Stimulated activated CD4-positive, alpha-beta T cell treated with anti-CD3 and anti-CD28 coated beads, Interleukin-1b, Interleukin-23, amount 100 ng/mL, for 1 hour (primary cell): ENCODE measurements at places on chromosomes 3 and 15.

DNA sequence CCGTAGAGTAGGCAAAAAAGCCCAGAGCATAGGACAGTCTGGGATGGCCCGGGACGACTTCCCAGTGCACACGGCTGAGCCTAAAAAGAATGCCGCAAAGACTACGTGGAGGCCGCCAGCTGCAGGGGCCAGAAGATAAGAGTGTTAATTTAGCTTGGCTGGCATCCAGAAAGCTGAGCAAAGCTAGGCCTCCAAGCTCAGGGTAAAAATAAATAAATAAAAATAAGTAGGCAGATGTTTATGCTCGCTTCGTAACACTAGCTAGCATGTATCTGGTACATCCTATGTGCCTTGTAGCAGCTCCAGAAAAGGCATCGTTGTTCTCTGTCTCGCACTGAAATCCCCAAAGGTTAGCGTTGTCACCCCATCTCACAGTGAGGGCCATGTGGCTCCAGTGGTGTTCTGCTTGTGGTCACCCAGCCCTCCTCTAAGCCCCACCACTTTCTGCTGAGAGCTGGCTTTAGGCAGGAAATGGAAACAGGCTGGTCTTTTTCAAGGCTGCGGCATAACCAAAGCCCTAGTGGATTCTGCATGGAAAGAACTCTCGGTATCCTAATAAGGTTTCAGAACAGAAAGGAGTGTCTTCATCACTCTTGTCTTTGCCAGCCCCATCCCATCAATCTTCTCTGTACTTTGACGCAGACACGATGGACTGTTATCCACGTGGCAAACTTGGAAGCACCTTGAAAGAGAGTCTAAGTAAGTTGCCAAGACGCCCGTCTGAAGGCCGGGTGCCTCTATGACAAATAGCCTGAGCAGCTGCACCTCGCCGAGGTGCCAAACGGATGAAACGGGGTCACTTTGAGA is 58.1 kb upstream of the MEF2A start:
- DNase-seq, result no peak

GRCh38 chr15:89937365-89938350 is 24.9 kb upstream of the ARPIN start:
- DNase-seq, result no peak

GRCh38 chr3:12444582-12445471 is 39.5 kb upstream of the TSEN2 start:
- DNase-seq, result no peak

DNA sequence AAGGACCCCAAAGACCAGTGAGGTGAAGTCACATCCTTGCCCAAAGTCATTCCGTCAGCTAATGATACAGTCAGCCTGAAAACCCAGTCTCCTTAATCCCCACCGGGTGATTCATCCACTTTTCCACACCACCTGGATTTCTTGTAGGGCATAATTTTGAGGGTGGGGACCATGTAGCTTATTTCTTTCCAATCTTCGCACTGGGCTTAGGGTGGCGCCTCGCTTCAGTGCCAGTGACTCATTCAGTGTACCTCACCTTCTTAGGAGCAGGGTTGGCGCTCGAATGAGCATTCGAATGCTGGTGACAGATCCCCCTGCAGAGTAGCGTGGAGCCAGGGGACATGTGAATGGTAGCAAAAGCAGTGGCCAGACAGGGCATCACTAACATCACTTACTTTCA is 24.0 kb downstream of the BMF start:
- no peak for DNase-seq

DNA sequence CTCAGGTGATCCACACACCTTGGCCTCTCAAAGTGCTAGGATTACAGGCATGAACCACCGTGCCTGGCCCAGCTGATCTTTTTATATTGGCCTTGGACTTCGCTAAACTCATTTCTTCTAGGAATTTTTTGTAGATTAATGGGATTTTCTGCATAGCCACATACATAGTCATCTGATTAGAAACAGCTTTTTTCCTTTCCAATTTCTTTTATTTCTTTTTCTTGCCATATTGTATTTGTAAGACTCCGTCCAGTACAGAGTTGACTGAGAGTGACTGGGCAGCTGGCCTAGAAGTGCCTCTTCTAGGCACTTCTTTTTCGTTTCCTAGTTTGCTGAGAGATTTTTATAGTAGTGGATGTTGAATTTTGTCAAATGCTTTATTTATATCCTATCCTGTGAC is 37.4 kb downstream of the ARIH1 start:
- DNase-seq, result no peak

- DNase-seq, result peak; percentile 49
These were observed at the start of gene MAP2K5 for GRCh38 chr15:67542420-67543347. Gene MAP2K5 (plus strand): TSS chr15:67542703. CDS start chr15:67543336, 633 bp downstream.

DNA sequence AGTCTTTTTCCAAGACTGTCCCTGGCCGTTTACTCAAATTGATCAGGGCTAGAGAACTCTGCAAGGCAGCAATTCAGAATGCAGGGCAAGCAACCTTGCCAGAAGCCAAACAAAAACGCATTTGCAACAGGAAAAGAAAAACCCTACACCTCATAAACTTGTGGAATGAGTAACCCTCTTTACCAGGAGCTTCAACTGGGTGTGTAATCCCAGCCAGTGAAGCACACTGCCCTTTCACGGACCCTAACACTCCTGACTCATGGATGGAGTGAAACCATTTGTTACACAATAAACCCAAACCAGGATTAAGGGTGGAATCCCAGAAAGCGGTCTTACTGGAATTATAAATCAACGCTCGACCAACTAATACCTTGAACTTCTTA is 14.8 kb upstream of the LDHAL6B start:
- DNase-seq, result no peak

DNA sequence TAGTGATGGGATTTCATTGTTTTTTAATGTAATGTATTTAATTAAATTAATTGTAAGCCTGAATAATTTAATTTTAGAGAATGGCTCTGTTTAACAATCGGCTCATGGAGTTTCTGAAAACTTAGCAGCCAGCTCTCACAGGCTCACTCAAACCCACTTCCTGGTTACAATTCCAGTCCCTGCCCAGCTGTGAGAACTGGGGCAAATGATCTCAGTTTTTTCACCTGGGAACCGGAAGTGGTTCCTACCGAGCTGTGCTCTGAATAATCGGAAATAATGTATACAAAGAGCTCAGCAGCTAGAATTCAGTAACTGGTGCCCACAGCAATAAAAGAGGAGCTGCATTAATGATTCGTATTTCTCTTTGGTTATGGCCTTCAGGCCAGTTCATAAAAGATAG is 244.3 kb upstream of the MCTP2 start:
- no peak for DNase-seq

DNA sequence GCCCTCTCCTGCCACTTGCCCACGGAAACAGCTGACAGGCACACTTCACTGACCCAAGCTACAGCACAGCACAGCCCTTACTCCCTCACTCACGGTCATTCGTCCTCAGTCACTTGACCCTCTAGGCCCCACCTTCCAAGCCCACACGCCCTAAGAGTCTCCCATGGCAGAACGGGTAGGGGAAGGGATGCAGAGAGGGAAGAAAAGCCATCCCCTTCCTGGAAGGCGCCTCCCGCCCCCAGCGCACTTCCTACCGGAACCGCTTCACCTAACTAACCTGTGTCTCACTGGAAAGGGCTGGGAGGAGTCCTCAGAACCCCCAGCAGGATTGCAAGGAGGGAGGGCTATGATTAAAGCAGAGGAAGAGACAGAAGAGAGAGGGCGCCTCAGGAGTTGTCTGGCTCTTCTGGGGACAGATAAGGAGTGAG is 22.9 kb downstream of the EPHB3 start:
- DNase-seq, result no peak

DNA sequence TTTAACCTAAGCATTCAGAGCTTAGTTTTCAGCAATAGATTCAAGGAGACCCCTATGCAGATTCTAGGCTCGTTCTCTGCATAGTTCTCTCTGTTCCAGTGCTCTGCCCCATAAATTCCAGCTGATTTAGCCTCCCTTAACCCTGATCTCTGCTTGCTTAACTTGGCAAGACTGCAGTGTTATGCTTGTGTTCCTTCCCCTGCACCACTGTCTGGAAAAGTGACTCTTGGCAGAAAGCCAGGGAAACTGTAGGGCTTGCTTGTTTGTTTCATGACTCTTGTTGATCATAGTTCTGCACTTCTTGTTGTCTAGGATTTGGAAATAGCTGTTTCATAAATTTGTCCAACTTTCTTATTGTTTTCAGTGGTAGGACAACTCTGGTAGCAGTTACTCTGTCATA is 40.1 kb downstream of the ANAPC13 start:
- DNase-seq, result no peak

DNA sequence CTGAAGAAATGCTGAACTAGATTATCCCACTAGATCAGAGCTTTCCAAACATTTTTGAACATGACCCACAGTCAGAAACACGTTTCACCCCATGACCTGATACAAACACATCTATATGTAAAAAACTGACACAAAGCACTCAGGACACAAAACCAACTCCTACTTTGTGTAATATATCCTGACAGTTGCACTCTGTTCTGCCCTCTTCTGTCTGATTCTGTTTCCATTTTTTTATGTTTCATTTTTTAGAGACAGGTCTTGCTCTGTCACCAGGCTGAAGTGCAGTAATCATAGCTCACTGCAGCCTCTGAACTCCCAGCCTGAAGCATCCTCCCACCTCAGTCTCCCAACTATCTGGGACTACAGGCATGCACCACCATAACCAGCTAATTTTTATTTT is 15.8 kb upstream of the RFTN1 start:
- no peak for DNase-seq

DNA sequence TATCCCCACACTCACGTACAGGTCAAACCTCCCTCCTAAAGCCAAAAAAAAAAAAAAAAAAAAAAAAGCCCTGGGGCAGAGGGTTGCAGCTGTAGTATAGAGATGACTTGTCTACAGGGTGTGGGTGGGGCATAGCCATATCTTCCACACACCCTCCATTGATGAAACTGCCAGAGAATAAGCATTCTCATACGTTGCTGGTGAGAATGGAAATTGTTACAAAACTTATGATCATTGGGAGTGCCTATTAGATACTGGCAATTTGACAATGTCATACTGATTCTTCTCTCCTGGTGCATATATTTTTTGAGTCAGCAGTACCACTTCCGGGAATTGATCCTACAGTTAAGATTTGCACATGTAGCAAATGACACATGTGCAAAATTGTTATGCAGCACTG is 11.0 kb upstream of the CTNNB1 start:
- no peak for DNase-seq

DNA sequence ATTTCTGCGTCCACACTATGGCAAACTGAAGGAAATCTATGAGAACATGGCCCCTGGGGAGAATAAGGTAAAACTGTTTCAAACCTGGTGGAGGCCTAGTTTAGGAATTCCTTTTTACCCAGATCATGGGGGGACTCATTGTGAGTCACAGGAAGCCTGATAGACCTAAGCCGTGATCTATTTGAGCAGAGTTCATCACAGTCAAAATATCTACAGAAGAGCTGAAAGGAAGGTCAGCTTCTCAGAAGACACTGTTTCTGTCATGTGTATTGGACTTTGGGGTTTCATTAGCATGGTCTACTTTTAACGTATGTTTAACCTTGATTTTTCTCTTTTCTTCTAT is 1.3 kb downstream of the PSMD2 start:
- DNase-seq, result no peak

DNA sequence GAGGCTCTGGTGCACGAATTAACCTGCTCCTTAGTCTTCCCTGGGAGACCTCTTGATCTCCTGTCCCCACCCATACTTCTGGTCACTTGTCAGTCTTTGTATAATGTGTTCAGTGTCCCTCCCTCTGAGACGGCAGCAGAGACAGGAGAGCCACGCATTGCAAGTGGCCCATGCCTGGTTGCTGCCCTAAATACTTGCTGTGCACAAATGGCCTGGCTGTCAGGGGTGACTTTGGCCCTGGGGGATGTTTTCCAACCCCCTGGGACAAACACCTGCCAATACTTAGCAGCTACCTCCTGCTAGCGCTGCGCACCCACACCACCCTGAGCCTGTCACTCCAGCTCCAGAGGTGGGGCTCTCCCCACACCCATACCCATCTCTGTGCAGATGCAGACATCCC is 17.2 kb downstream of the KLF13 start:
- no peak for DNase-seq

GRCh38 chr3:157119369-157119951 is 40.5 kb downstream of the CCNL1 start:
- no peak for DNase-seq

- no peak for DNase-seq
These were observed 212.4 kb upstream of the ADAMTS9 start for GRCh38 chr3:64900156-64900555.

- no peak for DNase-seq
These were observed 46.4 kb upstream of the PHLDB2 start for GRCh38 chr3:111812701-111813100.

DNA sequence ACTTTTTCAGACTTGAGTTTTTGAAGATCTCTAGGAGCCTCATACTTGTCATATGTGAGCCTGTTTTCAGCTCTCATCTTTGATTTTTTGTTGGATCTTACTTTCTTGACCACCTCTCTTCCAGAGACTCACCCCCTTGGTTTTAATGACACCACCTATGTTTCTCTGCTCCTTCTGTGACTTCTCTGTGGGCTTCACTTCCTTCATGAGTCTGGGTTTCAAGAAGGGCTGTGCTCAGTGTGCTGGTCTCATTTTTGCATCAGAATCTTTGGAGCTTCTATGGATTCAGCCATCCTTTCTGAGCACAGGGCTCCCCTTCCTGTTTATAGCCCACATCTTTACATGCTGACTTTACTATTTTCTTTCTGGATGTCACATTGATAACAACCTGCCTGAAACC is 17.7 kb downstream of the PPM1L start:
- no peak for DNase-seq

DNA sequence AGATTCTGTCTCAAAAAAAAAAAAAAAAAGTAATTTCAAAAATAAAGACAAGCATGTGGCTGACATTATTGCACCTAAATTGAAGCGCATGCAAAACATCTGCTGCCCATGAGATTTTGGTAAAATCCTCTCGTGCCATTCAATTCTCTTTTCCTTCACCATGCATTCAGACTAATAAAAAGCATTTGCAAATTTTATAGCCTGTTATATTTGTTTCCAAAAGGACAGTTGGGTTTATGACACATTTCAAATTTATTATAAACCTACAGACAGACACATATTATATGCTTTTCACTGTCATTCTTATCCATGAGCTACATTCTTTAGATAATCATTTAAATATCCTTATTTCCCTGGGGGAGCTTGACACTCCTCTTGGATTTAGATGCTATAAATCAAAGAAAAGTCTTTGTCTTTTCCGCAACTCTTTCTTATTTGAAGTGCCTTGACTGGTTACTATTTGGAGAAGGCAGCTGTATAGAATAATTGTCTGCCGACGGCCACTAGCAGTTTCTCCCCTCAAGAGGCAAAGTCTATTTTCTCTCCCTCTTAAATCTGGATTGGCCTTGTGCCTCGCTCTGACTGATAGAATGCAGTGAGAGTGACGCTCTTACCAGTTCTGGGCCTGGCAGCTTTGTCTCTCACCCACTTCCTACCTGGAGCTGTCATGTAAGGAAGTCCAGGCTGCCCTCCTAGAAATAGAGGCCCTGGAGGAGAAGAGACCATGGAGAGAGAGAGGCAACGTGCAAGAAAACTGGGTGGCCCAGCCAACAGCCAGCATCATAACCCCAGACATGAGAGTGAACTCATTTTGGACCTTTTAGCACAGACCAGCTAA is 6.8 kb upstream of the LRIG1 start:
- DNase-seq, result no peak
